ENCODE measurements at places on chromosomes 13 and 19.

GRCh38 chr13:62643799-62644524 is 1228.3 kb upstream of the PCDH20 start:
- DNase-seq: no peak

DNA sequence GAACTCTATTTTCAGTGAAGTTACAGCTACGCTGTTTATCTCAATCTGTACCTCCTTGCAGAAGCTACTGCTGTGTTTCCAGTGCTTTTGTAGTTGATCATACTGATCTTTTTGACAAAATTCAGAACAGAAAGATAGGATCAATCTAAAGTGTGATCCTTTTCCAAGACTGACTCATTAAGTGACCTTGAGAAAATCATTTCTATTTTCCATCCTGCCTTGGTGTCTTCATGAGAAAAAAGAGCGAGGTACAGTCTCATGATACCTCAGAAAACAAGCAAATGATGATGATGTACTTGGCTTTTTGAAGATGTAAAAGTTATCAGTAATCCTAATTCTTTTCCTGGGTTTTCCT is 46.0 kb upstream of the GPR183 start:
- DNase-seq: no peak

- peak; percentile 54 for DNase-seq
These were observed 16.3 kb downstream of the CILP2 start for GRCh38 chr19:19554074-19555023.

DNA sequence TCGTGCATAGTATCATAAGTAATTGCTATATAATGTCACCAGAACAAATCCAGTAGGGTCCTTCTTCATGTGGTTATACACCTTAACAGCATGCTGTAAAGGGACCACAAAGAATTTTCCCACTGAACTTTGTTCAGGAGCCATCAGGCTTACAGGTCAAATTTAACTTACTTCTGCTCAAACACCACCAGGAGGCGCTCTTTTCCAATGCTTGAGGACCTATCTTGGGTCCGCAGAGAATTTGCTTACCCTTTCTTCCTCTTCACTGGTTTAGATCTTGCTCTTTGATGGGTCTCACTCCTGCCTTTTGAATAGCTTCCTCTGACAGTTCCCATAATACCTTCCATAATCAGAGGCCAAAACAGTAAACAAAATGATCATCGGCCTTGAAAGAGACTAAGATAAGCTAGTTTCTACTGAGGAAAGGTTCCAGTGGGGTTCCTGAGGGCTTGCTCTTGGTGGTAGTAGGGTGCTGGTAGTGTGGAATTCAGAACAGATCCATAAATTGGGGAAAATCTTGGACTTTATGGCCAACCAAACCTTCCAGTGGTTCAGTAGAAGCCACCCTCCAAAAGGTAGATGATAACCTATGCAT is 37.4 kb downstream of the SCGB2B2 start:
- peak; percentile 44 for DNase-seq

GRCh38 chr13:112983428-112984196 is 14.6 kb downstream of the MCF2L start:
- no peak for DNase-seq

DNA sequence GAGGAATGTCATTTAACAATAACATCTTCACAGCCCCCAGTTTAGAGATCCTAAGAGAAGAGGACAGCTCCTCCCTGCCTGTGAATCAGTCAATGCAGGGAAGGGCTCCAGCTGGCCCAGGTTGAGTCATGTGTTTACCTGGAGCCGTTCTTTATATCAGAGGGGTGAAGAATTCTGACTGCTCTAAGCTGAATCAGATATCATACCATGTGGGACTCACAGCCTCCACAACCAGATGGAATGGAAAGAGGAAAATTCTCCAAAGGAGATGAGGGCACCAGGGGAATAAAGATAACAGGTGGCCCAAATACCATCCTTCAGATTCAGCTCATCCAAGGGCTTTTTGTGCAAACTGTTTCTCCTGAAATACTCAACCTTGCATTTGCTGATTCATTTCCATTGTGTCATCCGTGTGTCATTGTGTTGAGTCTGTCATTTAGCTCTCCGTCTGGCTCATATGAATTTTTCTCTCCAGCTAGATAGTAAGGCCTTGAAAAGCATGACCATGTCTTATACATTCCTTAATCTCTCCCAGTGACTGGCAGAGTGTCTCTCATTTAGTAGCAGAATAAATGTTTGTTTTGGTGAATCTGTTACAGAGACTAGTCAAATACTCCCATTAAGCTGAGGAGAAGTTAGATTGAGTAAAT is 217.9 kb downstream of the RFC3 start:
- no peak for DNase-seq

DNA sequence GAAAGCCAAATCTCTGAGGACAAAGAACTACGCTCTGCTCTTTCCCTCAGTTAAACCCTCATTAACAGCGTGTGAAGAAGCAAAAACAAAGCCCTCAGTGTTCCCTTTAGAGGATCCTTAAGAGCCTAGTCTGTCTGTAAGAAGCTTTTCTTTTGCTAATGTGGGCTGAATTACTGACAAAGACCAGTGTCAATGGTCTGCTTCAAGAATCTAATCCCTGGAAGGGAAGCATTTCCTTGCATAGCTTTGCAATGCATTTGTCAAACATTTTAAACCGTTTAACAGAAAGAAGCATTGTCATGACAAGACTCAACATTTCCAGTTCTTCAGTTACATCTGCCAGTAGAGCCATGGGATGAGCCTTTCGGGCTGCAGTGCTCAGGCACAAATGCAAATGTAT is 64.9 kb downstream of the EDNRB start:
- no peak for DNase-seq

- DNase-seq: no peak
These were observed 51.1 kb downstream of the TNFRSF19 start for GRCh38 chr13:23621316-23621645.

DNA sequence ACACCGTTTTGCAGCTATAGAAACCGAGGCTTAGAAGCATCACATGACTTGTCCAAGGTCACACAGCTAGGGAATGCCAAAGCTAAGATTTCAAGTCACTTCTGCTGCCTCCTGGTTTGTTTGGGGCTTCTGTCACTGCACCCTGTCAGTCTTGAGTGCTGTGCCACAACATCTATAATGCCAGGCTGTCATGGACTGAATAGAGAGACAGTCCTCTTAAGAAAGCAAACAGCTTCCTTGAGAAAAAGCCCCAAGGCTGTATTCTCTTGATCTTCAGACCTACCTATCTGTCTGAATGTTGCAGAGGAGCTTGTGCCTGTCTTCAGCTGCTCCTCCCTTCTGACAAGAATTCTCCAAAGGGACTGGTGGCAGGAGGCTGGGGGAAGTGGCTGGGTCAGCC is 81.6 kb downstream of the OLFM4 start:
- DNase-seq: no peak

- no peak for DNase-seq
These were observed 895 bp downstream of the B3GNT8 start for GRCh38 chr19:41426116-41426841.

- DNase-seq: no peak
These were observed 519.5 kb downstream of the SUCLA2 start for GRCh38 chr13:47481536-47481935.

DNA sequence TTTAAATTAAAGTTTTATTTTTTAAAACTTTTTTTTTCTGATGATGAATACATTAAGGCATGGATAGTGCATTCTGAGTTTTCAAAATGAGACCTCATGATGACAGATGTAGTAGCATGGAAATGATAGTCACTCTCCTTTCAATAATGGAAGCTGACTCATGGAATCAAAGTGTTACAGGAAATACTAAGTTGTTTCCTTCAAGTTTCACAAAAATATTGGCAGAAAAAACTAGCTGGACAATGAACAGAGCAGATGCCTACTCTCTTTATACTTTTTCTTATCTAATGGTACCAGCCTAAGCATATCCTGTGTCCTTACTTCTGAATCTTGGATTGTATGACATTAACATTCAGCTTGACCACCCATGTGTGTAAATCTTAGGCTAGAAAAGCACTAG is 1337.3 kb downstream of the PCDH9 start:
- DNase-seq: no peak

- no peak for DNase-seq
These were observed 39.1 kb downstream of the GPR12 start for GRCh38 chr13:26721251-26722121.

DNA sequence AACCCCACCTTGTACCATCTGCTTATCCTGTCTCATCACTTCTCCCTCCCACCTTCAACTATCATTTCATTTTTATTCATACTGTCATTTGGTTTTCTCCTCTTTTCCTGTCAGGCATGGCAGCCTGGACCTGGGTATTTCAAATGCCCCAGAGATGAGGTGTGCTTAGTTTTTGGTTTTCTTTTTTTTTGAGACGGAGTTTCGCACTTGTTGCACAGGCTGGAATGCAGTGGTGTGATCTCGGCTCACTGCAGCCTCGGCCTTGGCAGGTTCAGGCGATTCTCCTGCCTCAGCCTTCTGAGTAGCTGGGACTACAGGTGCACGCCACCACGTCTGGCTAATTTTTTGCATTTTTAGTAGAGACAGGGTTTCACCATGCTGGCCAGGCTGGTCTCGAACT is 5.8 kb downstream of the PDS5B start:
- no peak for DNase-seq

DNA sequence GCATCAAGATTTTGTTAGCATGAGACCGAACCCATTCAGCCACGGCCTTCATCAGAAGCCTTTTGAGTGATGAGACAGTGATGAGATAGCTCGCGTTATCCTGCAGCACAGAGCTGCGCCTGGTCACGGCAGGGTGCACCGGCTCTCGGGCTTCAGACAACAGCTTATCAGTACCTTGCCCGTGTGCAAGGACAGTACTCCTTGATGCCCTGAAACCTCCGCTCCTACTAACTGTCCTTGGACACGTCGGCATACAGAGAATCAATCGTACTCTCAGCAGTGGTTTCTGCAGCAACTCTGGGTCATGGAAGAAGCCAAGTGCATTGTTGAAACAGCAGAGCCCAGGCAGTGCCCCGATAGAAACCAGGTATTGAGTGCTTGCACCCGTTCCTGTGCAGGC is 40.7 kb downstream of the IRS2 start:
- no peak for DNase-seq

DNA sequence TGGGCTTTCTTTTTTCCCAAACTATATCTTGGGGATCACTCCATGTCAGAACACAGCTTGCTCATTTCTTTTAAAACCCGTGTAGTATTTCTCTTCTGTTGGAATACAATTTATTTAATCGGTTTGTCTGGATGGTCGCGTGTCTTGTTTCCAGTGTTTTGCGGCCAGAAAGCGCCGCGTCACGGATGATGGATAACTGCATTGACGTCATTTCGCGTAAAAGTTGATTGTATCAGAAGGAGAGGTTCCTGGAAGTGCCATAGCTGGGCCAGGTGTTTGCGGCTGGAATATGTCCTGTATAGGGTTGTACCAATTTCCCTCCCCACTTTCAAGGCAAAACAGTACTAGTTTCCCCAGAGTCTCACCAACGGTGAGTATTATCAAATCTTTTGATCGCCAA is 9.7 kb downstream of the ACTL9 start:
- no peak for DNase-seq

GRCh38 chr19:40245506-40246128 is 19.1 kb upstream of the CCNP start:
- DNase-seq: no peak

DNA sequence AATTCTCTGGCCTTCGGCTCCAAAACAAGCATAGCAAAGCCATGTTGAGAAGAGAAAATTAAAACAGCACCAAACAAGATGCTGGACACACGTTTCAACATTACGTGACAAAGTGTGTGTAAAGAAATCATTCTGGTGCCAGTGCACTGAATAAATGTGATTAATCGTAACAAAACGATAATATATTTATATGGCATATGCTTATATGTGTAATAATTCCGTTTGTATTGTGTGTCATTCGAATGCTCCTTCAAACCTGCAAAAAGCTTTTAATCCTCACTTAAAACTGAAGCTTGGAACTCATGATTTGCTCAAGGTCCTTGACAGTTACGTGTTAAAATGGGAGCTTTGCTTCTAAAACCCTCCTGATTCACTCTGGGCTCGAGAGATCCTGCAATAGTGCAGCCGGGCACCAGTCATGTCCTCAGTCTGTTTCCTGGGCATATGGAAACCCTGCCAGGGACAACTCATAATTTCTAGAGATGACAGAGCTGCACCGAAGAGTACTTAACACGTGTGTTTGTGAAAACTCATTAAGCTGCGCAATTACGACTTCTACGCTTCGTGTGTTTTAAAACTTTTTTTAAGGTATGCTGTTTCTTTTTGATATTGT is 731 bp upstream of the AKAP8L start:
- no peak for DNase-seq

DNA sequence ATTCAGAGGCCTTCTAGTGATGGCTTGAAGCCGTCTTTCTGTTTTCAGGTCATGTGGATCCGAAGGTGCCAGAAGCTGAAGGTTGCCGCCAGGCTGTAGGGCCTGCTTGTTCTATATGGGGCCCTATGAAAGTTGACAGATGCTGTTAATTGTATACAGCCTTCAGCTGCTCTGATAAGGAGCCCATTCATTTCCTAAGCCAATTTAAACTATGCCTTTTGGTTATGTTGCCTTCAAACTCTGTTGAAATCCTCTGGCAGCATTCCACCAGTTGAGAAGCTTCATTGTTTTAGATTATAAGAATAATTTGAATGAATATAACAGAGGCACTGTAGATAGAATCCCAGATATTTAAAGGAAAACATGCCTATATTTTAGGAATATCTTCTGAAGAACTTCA is 34.4 kb downstream of the RAP2A start:
- DNase-seq: no peak

- DNase-seq: no peak
These were observed 117.1 kb downstream of the AKAP11 start for GRCh38 chr13:42389041-42389440.

DNA sequence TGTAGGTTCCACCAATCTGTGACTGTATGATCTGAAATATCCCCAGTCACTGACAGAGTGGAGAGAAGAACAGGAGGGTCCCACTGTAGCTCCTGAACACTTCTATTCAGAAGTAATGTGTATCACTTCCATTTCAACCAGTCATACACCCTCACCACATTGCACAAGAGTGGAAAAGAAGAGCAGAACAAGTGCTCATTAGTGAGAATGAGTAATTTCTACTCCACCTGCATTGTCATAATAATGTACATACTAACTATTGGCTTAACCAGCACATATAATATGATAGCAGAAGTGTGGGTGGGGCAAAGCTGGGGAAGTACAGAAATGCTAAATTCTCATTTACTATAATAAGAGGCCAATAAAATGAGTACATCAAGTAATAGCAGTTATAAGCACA is 342.7 kb downstream of the LMO7 start:
- no peak for DNase-seq

- DNase-seq: no peak
These were observed 121.0 kb upstream of the SLC7A1 start for GRCh38 chr13:29716493-29716892.

DNA sequence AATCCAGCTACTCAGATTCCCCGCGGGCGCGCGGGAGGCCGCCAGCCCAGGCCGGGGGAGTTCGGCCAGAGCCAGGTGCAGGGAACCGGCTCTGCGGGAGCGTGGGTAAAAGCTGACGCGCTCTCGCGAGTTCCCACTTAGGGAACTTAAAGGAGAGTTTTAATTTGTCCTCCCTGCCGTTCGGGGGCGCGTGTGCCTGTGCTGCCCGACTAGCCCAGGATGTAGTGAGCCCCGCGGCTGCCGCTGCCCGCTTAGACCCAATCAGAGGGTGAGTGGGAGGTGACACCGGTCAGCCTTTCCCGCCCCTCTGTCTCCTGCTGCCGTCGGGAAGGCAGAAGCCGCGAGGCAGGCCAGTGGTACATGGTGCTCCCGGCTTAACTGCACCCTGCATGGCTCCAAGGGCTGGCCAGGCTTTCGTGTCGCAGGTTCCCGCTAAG is 36.0 kb upstream of the NEK3 start:
- peak; percentile 43 for DNase-seq

GRCh38 chr13:48144413-48145035 is 49.6 kb upstream of the MED4 start:
- no peak for DNase-seq
